Inflammatory macrophage (primary cell): ENCODE measurements at places on chromosomes 13 and 19.

- peak; percentile 46 for DNase-seq
Observed at GRCh38 chr19:16070366-16070990, 5.8 kb upstream of the TPM4 start.

GRCh38 chr13:88707646-88708045 is 1036.5 kb downstream of the SLITRK5 start:
- no peak for DNase-seq

- peak; percentile 18 for DNase-seq
Observed at GRCh38 chr13:79360095-79360494, 46.0 kb downstream of the RBM26 start.

DNA sequence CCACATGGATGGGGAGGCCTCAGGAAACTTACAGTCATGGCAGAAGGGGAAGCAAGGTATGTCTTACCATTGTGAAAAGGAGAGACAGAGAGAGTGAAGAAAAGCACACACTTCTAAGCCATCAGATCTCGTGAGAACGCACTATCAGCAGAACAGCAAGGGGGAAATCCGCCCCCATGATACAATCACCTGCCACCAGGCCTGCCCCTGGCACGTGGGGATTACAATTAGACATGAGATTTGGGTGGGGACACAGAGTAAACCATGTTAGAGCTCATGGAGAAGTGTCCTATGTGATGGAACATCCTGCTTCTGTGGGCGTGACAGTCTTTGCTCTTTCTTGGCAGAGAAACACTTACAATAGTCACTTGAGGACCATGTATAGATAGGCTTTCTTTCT is 28.1 kb upstream of the ZNF331 start:
- DNase-seq: no peak

GRCh38 chr13:33583398-33583797 is 234.6 kb upstream of the RFC3 start:
- no peak for DNase-seq

DNA sequence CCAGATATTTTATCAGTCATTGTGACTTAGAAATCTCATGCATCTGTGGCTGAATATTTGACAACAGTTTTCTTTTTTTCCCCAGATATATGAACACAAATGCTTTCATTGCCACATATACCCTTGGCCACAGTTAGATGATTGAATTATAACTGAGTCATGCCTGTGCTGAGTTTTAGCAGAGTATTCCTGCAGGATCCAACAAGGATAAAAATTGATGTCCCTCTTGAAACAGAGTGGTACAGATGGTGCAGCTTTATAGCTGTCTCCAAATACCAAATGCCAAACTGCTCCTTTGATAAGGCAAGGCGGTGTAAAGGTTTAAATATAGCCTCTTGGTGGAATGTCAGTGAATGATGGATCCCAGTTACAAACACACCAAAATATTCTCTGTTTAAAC is 428.5 kb downstream of the GPC6 start:
- no peak for DNase-seq

GRCh38 chr13:111893071-111893606 is 173.8 kb upstream of the SOX1 start:
- no peak for DNase-seq

DNA sequence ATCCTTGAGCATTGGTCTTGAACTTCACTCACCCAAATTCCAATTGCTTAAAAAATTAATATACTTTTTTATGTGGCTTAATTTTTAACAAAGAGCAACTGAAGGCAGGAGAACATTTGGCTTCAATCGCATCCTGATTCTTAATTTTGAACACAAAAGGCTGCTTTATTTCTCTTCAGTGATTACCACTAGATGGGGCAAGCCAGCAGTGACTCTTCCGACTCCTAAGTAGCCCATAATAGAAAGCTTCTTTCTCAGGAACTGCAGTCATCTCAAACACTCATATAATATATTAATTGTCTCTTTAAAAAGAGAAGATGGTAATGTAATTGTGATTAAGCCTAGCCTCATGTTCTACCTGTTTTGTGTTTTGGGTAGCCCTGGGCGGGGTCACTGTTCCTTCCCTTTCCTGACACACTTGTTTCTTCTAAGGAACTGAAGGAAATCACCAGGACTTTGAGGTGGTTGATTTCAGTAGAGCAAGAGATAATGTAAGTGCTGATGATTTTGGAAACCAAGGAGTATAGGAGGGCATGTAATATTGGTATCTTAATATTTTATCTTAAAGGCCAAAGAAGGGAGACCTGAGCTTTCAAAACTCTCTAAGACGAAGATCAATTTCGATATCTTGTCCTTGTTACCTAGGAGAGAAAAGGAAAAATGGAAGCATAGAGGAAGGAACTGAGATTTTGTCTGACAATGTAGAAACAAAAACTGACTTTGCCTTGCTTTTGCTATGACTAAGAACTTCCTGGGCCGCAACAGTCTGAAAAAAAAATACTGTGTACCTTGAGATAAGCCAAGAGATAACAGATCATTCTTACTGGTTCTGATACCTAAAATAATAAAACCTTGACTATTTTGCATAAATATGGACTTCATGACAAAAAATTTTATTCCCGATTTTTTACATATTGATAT is 73.1 kb downstream of the TNFSF13B start:
- peak; percentile 48 for DNase-seq

DNA sequence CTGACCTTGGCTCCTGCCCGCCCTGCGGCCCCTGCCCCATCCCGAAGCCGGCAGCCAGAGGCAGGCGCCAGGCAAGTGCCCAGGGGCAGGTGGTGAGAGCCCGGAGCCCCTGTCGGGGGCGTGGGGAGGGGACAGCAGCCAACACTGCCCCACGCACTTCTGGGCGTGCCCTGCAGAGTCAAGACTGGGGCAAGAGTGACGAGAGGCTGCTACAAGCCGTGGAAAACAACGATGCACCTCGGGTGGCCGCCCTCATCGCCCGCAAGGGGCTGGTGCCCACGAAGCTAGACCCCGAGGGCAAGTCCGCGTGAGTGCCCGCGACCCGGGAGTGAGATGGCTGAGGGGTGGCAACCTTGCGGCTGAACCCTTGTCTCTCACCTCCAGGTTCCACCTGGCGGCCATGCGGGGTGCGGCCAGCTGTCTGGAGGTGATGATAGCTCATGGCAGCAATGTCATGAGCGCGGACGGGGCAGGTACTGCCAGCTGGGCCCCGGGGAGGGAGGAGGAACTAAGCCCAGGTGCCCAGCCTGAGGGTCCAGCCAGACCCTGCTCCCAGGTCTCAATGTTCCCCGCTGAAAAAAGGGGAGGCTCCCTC is 17.3 kb downstream of the ANKRD24 start:
- no peak for DNase-seq

DNA sequence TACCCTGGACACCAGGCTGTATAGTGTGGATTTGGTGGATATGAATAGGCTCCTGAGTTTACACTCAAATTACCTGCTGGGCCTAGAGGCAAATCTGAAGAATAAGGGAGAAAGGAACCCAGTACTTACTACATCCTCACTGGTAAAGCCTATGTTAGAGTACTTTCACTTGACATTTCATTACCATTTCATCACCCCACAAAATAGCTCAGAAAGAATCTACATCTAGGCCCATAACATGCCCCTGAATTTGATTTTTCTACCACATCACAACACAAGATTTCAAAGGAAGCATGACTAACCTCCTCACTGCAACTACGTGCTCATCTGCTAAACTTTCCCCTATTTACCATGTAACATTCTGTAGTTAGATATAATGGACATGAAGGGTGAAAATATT is 43.3 kb downstream of the VWA8 start:
- peak; percentile 35 for DNase-seq

- peak; percentile 35 for DNase-seq
Observed at GRCh38 chr13:30818323-30818960, 83.1 kb downstream of the ALOX5AP start.

GRCh38 chr13:21413013-21413412 is 46.1 kb downstream of the ZDHHC20 start:
- no peak for DNase-seq

GRCh38 chr13:59463023-59463422 is 700.7 kb downstream of the DIAPH3 start:
- no peak for DNase-seq

- no peak for DNase-seq
Observed at GRCh38 chr13:84096216-84096615, 213.9 kb upstream of the SLITRK1 start.

DNA sequence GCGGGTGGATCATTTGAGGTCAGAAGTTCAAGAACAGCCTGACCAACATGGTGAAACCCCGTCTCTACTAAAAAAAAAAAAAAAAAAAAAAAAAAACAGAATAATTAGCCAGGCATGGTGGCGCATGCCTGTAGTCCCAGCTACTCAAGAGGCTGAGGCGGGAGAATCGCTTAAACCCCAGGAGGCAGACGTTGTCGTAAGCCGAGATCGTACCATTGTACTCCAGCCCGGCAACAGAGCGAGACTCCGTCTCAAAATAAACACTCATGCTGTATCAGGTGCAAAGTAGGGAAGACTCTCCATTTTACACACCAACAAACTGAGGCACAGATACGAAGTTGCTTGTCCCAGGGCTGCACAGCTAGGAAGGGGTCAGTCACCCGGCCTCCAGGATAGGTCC is 15.6 kb downstream of the TLE6 start:
- DNase-seq: no peak

DNA sequence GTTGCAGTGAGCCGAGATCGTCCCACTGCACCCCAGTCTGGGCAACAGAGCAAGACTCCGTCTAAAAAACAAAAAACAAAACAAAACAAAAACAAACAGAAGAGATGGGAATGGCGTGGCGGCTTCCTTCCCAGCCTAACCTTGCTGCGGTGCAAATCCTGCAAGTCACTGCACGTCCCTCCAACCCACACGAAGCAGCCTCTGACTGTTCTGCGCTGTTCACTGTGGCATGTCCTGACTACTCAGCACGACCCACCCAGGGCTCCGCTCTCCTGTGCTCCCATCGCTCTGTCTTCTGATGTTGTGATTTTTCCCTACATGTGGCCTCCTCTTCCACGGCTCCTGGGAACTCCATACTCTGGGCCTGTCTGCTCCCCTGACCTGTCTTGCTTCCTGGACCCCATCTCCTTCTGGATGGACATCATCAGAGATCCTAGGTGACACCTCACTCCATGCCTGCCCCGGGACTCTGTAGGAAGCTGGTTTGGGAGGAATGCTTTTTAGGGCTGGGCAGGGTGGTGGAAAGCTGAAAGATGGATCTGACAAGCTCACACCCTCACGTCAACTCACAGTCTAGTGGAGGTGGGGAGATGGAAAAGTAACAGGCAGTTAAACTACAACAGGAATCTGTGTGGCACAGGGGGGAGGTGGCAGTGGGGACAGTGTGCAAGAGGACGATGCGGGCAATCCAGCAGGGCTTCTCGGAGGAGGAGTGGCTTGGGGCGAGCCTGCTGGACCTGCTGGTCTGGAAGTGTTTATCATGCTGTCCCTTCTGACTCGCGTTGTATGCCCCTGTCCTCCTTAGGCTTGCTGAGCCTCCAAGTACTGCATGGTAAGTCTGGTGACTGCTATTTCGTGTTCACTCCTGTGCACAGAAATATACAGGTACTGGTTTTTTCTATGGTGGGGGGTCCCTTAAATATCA is 18.8 kb downstream of the ZSCAN5A start:
- no peak for DNase-seq

- DNase-seq: no peak
Observed at GRCh38 chr19:52749780-52750179, 14.9 kb upstream of the ZNF611 start.

- DNase-seq: no peak
Observed at GRCh38 chr13:38430796-38431195, 81.1 kb downstream of the UFM1 start.

DNA sequence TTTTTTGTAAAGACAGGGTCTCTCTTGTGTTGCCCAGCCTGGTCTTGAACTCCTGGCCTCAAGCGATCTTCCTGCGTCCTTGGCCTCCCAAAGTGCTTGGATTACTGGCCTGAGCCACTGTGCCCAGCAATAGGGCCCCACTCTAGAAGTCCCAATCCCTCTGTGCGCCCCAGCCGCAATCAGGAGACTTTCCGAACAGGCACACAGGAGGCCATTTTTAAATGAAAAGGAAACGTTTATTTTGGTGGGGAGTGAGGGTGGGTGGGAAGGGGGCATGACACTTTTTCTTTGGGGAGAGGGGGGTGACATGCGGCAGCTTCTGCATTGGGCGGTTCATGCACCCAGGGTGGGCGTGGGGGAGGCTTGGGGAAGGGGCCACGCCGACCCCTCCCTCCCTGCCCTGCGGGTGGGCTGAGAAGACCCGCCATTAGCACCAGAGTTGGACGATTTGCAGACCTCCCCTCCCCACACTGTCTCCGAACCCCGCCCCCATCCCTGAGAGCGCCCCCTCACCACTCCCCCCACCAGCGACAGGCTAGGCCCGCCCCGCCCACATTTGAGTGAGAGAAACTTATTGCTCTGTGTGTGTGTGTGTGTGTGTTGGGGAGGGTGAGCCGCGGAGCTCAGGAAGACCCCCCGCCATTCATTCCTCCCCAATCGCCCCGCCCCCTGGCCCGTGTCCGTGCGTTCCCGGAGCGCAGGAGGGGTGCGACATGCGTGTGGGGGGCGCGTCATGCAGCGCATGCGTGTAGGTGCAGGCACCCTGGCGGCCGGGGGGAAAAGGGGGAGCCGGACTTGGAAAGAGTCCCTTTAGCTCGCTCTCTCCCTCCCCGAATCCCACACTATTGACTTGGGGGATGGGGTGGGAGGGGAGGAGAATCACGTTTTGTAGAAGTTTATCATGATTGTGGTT is 17.2 kb downstream of the KCNC3 start:
- no peak for DNase-seq

GRCh38 chr19:47541518-47541917 is 26.7 kb upstream of the NAPA start:
- DNase-seq: peak; percentile 54

DNA sequence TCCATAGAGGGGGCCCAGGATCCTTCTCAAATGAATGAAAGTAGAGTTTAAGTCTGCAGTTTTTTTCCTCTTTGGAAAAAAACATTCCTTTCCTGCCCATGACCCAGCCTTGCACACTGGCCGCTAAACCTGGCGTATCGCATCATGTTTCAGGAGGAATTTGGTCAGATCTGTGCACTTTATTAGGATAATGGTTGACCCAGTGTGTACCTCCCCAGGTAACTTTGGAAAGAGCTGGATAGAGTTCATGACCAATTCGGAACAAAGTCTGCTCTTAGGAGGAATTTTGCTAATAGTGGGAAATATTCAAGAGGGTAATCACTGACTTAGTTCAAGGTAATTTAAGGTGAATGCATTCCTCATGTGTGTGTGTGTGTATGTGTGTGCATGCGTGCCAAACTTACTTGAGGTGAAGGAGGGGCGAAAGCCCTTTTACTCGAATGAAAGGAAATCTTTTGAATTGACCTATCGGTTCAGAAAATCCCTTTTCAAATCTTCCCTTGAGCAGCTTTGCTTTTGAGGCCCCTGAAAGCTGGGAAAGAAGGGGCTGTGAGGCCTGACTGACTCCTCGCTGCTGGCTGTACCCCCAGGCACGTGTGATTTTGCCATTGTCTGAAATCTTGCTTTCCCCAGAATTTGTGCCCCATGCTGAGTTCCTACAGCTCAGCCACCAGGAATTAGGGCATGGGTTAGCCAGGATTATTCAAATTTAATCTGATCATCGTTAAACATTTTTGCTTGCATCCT is 46.3 kb downstream of the SIPA1L3 start:
- no peak for DNase-seq

DNA sequence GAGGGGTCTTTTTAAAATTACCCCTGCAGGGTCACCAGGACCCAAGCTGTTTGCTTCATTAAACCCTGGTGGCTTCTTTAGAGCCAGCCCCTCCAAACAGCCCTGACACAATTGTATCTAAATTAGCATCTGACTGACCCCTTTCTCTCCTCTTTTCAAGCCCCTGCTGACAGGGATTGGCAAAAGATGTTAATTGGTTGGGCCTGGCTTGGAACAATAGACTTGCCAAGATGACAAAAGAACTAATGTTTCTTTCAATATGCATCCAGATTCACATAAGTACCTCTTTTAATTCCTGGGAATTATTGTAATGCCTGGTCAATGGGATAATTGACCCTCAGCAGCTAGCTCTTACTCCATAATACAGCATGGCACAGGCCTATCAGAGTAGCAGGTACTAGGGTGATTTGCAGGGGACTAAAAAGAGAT is 140.8 kb downstream of the SHISA2 start:
- DNase-seq: no peak
